ENCODE measurements at places on chromosomes 7 and 10. TPM values are rescaled to one million over a fixed set of nuclear protein-coding genes. Genes with fewer than 3 reads are reported as not detected.

Gene NPTX2
- not detected for total RNA-seq

Gene OPN1SW
- not detected for total RNA-seq

- no peak overlapping the region for H3K27ac ChIP-seq
- H3K27me3 ChIP-seq = no peaks in the 10 kb centered on the region
- no peaks in the 10 kb centered on the region for H3K36me3 ChIP-seq
- H3K4me1 ChIP-seq = no peaks in the 10 kb centered on the region
Observed at GRCh38 chr10:676178-676577, 13.3 kb downstream of the DIP2C start.

GRCh38 chr7:1564603-1565022 lies 5.2 kb downstream of the PSMG3 start:
- H3K36me3 ChIP-seq = peaks cover 13% of the 10 kb centered on the region
- peaks cover 14% of the 10 kb centered on the region for H3K4me1 ChIP-seq
- H3K27ac ChIP-seq = no peak overlapping the region
- no peaks in the 10 kb centered on the region for H3K27me3 ChIP-seq
- DNase-seq = no peak

DNA sequence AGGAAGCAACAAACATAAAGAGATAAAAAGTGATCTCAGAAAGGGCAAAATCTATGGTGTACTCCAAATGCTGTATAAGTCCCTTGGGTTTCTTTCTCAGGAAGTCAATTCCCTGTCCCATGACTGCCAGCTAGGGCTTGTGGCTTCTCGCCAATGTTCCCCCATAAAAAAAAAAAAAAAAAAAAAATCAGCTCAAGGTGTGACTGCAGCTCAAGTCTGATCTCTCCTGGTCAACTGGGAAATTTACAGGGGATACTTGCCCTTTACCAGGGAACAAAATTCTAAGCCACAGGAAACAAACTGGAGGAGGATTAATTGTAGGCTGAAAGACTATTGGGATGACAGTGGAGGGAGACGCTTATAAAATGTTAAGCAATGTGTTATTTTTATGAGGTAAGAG lies 76.0 kb downstream of the PCGF5 start:
- no peak overlapping the region for H3K4me3 ChIP-seq
- peaks cover 8% of the 10 kb centered on the region for H3K4me1 ChIP-seq

DNA sequence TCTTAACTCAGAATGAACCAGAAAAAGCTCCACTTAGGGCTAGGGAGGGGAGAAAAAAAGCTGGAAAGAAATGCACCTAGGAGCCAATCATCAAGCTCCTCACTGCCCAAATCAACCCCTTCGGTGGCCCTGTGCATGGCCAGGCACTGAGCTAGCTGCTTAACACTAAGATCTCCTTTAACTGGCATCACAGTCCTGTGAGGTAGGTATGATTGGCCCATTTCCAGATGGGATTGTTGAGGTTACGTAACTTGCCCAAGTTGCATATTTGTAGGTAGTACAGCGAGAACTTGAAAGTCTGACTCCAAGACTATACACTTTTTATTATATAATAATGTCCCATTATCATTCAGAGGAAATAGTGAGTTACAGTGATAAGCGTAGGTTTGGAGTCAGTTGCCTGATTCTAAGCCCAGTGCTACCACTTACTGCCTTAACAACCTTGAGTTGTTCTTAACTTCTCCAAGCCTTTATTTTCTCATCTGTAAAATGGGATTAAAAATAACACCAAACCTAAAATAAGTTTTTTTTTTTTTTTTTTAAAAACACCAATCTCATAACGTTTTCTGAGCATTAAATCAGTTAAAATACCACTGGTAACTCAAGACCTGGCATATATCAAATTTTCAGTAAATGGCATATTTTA lies 37.2 kb upstream of the ACSL5 start:
- H3K27me3 ChIP-seq = no peaks in the 10 kb centered on the region
- H3K27ac ChIP-seq = no peak overlapping the region
- no peaks in the 10 kb centered on the region for H3K36me3 ChIP-seq
- no peaks in the 10 kb centered on the region for H3K4me1 ChIP-seq
- H3K4me3 ChIP-seq = no peak overlapping the region

Gene GLI3
- total RNA-seq = 2.9 TPM

- no peaks in the 10 kb centered on the region for H3K4me1 ChIP-seq
- no peak overlapping the region for H3K27ac ChIP-seq
- H3K36me3 ChIP-seq = no peaks in the 10 kb centered on the region
- no peaks in the 10 kb centered on the region for H3K27me3 ChIP-seq
- no peak overlapping the region for H3K4me3 ChIP-seq
Observed at GRCh38 chr7:20236790-20237189, 19.6 kb upstream of the MACC1 start.

Gene ARHGEF5
- total RNA-seq = 2.1 TPM

Gene TMEM139
- total RNA-seq = not detected

DNA sequence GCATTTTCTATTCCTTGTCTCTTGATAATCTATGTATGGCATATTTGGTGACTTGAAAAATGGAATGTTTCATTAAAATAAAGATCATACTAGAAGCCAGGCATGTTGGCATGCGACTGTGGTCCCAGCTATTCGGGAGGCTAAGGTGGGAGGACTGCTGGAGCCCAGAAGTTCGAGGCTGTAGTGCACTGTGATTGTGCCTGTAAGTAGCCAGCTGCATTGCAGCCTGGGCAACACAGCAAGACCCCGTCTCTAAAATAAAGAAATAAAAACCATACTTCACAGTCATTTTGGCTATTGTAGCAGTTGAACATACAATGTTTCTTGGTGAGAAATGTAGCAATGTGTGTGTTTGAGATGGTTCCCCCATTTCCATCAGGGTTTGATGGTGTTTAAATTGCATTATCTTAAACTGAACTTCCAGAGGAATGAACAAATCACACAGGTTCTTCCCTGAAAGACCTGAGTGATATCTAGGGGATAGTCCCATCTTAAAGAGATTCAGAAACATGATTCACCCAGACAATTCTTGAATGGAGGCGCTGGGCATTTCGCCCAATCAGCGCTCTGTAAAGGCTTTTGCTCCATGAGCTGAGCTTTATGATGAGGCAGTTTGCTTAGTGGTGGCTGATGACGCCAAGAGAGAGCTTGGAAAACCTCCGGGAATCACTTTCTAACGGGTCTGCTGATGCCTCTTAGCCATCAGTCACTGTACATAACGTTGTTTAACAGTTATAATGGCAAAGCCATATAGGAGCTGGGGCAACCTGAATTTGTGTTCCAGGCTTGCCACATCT lies 19.4 kb upstream of the BTBD16 start:
- DNase-seq = no peak
- H3K36me3 ChIP-seq = no peaks in the 10 kb centered on the region
- H3K27ac ChIP-seq = no peak overlapping the region
- no peaks in the 10 kb centered on the region for H3K27me3 ChIP-seq

Gene RBM20
- total RNA-seq = not detected

- no peak overlapping the region for H3K4me3 ChIP-seq
- no peak for DNase-seq
- no peak overlapping the region for H3K27ac ChIP-seq
- no peaks in the 10 kb centered on the region for H3K27me3 ChIP-seq
Observed at GRCh38 chr7:28077616-28078015, 103.0 kb downstream of the JAZF1 start.

DNA sequence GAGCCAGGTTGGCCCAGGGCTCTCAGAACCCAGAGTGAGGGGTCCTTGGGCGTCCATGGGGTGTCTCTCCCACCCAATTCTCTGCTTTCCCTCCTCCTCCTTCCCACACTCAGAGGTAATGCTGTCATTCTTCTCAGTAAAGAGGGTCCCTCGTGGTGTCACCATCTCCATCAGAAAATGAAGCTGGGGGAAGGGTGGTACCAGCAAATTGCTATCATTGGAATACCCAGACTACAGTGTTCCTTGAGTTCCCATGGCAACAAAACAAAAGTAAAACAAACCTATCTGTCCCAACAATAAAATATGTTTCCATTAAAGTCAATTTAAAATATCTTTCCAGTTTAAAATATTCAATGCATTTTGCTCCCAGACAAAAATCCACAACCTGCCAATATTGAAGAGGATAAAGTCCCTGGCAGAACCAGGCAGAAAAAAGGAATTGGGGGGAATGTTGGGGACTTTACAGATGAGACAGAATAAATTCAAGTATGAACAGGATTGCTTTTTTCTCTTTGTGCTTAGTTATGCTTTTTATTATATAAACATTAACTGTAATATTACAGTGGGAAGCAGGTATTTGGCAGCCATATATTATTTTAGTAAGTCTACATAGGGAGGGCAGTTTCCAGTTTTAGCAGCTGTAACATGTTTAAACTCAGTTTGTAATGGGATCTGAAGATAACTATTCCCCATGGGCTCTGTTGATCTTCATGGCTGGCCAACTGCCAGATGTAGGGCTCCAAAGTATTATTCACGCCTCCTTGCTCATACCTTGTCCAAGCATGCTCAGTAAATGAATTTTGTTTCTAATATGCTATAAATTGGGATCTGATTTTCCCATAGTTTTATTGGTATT lies 182.1 kb downstream of the ARID5B start:
- H3K27ac ChIP-seq = peak overlapping the region; percentile 67
- H3K36me3 ChIP-seq = peaks cover 28% of the 10 kb centered on the region
- no peak for DNase-seq
- H3K4me3 ChIP-seq = no peak overlapping the region
